Activated naive CD4-positive, alpha-beta T cell treated with anti-CD3 and anti-CD28 coated beads, Interleukin-2, amount 50 U/mL, for 72 hours (primary cell): ENCODE measurements at places on chromosomes 5 and 9.

- DNase-seq: no peak
Measured at GRCh38 chr5:180086816-180087399, 15.3 kb upstream of the RNF130 start.

GRCh38 chr9:3419893-3420292 is 105.9 kb downstream of the RFX3 start:
- DNase-seq: no peak

DNA sequence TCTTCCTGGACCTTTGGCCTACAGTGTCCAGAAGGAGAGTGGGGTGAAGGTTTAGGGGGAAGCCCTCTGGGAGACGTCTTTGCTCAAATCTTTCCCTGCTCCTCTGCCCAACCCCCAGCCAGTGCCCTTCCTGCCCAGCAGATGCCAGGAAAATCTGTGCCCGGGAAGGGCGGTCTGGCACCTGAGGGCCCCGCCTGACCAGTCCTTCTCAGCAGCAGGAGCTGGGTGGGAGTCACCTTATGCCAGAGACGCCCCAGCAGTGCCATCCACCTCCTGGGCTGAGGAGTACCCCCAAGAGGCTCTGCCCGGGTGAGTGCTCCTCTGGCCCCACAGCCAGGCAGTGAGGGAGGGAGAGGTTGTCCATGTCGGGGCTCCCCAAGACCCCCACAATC is 14.9 kb upstream of the CERCAM start:
- no peak for DNase-seq

GRCh38 chr9:85729882-85730281 is 11.9 kb downstream of the AGTPBP1 start:
- DNase-seq: no peak

GRCh38 chr5:168260353-168261226 is 30.9 kb upstream of the WWC1 start:
- no peak for DNase-seq
